Cerebellar cortex (tissue), 1 donor: ENCODE measurements at places on chromosomes 13 and 19.

DNA sequence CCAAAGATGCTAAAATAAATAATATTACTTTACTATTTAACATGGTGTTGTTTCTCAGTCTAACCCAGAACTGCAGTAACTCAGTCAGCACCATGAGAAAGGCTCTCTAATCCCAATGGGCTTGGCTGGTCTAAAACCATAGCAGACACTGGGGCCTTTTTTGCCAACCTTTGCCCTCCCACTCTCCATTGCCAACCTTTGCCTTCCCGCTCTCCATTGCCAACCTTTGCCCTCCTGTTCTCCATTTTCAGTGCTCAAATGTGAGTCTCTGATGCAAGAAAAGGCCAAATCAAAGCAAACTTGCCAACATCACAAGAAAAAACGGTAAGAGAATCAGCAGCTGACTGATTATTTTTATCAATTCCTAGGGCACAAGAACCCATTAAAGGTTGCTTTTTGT lies 1681.2 kb downstream of the SLITRK5 start:
- no peak for DNase-seq

DNA sequence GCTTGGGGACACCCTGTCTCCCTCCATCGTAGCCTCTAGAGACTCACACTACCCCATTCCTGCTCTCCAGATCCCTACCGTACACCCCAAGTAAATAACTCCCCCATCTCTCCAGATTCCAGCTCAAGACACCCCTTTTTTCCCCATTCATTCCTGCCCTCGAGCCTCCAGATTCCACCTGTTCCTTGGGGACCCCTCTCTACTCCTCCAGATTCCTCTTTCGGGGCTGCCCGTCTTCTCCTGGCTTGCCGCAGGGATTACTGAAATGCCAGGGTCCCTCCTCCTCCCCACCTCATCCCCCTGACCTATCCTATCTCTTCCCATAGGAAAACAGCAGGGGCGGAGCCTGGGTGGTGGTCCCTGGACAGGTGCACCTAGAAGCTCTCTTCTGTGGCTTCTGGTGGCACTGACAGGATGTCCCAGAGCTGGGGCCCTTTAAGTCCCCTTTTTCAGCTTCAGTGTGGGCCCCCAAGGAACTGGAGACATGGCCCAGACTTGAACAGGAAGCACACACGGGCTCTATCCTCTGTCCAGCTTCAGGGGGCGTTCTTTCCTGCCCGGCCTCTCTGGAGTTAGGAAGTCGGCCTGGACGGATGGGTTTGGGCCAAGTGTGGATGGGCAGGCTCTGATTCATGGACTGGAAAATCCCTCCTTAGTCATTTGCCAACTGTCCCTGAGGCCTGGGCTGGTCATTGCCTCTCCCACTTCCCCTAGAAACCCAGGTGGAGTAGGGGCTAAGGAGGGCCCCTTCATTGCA lies 1.2 kb downstream of the ZSWIM4 start:
- peak; percentile 27 for DNase-seq

GRCh38 chr13:40781717-40782116 lies 7.7 kb upstream of the SLC25A15 start:
- DNase-seq: no peak

DNA sequence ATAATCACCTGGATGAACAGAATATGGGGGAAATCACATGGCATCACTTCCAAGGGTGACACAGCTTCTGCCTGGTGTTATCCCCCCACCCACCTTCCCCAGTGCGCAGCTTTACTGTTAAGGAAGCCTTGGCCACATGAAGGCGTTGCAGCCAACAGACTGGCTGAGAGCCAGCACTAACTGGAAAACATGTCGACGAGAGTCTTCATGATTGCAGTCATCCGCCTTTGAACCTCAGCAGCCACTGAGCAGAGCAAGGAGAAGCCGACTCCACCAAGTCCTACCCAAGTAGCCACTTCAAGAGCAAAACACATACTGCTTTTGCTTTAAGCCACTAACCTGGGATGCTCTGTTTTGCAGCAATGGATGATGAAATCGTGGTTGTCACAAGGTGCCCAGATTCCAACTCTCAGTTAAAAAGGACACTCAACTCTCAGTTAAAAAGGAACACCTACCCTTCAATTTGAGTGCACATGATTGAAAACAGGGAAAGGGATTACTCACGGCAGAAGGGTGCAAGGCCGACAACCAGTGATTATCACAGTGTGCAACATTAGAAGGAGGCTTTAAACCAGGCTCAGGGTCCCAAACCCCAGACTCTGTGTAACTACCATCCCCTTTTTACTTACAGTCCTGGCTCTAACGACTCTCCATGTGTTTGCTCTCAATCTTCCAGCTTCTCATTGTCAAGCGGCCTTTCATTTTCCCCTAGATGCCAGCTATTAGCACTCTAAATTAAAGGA lies 149.1 kb downstream of the KLF12 start:
- no peak for DNase-seq

DNA sequence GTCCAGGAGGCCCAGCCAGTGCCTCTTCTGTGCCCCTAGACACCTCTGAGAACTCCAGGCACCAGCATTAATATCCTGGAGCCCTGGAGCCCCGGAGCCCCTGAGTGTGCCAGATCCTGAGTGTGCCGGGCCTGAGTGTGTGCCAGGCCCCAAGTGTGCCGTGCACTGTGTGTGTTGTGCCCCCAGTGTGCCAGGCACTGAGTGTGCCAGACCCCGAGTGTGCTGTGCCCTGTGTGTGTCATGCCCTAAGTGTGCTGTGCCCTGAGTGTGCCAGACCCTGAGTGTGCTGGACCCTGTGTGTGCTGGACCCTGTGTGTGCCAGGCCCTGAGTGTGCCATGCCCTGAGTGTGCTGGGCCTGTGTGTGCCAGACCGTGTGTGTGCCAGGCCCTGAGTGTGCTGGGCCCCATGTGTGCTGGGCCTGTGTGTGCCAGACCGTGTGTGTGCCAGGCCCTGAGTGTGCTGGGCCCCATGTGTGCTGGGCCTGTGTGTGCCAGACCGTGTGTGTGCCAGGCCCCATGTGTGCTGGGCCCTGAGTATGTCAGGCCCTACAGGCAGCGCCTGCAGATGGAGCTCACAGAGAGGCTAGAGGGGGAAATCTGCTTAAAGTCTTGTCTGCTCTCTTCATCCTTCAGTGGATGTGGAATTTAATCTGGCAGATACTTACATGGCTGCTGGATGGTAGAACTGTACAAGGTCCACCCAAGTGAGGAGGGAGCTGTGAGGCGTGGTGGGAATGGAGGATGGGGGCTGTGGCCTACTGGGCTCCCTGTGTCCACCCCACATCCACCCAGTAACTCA lies 53.9 kb downstream of the C13orf46 start:
- no peak for DNase-seq

DNA sequence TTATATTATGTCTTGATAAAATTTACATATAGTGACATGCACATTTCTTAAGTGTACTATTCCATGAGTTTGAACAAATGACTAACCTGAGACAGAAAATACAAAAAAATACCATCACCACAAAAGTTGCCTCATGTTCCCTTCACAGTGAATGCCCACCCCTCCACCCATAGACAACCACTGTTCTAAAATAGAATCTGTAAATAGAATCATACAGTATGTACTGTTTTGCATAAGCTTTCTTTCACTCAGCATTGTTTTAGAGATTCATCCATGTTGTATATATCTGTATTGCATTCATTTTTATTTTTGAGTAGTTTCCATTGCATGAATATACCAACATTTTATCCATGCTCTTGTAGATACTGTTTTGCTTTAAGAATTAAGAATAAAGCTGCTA lies 23.3 kb upstream of the RBM26 start:
- no peak for DNase-seq

- no peak for DNase-seq
These were observed 11.1 kb upstream of the SLC39A3 start for GRCh38 chr19:2750808-2751437.

DNA sequence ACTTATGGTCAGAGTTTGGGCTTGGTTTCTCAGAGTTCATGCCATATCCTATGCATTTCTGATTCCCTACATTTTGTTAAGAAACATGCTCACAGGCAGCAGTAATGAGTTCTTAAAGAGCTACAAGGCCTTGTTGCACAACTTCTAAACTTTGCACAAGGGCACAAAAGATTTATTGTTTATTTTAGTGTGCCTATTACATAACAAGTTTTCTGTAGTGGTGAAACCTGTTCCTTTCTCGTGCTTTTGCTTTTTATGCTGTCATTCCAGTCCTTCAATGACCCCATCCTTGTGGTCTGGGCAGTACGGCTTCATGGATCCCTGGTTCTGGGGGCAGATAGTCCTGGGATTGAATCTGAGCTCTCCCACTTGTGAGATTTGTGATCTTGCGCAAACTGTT lies 17.8 kb downstream of the ZNF507 start:
- DNase-seq: no peak

DNA sequence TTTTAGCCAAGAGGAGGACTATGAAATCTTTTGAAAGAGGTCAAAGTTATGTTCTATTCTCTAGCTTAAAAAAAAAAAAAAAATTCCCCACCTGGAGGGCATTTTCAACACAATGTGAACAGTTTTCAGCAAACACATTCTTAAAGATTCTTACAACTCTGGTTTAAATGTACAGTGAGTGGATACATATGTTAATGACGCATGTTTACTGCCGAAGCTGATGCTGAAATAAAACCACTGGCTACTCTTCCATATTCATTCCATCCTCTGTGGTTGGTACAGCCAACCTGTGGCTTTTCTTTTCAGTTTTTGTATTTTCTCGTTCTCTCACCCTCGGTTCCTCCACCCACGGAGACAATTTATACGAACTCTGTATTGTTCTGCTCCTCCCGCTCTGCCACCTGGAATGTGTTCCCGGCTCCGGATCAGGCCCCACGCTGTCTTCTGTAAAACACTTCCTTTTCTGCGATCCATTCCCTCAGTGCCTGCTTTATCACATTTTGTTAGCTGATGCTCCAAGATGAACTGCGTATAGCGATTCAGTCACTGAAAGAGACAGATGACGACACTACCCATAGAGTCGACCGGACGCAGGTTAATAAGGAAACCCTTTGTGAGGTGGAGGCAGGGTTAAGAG lies 466.4 kb upstream of the ARGLU1 start:
- no peak for DNase-seq

DNA sequence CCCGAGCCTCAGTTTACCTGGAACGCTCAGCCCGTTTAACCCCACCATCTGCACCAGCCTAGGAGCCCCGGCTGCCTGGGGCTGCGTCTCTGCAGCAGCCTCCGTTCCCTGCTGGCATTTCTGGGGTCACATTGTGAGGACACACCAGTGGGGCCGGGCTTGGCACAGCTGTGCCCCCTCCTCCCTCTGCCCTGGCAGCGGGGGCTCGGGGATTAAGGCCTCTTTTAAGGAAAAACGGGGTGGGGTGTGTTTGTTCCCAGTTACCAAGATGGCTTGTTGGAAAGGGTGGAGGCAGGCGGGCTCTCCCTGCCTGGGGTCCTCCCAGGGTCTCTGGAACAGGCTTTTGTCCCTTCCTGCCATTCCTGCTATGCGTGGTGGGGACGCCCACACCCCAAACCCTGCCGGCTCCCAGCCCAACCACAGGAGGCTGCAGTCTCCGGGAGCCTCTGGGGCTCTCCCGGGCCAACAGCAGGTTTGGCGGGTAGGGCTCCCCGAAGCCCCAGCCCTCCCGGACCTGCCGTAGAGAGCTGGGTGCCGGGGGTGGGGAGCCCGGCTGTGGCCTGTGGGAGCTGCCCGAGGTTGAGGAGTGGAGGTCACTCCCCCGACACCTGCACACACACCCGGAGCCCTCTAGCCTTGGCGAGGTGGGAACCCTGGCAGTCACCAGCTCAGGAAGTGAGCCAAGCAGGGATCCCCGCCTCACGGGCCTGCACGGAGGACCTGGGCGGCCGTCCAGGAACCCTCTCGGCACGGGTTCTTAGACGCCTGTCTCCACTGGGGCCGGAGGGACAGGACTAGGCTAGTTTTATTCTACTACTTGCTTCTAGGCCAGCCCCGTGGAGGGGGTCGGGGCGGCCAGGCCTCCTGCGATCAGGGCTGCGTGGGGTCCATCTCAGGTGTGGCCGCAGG lies 36.9 kb downstream of the GADD45B start:
- no peak for DNase-seq

DNA sequence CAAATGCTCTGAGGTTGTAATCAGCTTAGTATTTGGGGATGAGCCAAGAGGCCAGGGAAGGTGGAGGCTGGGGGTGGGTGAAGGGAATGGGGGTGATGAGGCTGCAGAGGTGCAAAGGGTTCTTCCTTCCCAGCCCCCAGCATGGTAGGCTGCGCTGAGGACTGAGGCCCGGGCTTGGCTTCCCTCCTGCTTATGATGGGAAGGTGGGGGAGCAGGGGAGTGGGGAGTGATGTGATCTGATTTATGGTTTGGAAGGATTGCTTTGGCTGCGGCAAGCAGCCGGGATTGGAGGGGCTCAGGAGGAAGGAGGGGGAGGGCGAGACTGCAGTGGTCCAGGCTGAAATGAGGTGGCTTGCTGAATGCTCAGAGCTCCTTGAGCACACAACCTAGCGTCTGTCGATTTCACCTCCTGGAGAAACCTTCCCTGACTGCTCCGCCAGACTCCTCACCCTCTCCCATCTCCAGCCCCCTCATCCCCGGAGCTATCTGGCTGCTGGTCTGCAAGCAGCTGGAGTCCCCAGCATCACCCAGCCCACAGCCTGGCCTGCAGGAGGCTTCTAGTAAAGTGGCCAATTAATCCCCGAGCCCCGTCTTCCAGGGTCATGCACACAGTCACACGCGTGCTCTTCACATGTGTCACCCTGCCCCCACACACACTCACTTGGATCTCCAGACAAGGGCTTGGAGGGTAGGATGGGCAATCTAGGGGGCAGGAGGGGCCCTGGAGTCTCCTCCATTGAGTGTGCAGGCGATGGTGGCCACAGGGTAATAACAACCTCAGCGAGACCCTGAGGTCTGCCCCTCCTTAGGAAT lies 757 bp upstream of the CLEC11A start:
- DNase-seq: peak; percentile 46

DNA sequence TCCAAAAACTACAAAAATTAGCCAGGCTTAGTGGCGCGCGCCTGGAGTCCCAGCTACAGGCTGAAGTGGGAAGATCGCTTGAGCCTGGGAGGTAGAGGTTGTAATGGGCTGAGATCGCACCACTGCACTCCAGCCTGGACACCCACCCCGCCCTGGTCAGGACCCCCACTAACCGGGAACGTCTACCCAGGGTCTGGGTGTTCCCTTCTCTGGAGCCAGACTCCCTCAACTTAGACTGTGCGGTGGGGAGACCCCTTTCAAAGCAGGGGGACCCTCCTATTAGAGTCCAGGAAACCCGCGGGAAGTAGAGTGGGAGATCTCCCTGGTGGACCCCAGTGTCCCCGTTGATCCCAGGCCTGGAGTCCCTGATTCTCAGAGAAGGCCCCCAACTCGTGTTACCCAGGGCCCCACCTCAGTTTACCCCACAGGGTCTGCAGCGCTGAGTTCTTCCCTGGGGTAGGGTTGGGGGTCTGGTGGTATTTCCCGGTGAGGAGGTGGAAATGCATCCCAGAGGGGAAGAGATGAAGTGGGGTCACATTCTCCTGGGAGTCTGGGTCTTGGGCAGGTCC lies 6.1 kb upstream of the ARRDC2 start:
- DNase-seq: peak; percentile 50

DNA sequence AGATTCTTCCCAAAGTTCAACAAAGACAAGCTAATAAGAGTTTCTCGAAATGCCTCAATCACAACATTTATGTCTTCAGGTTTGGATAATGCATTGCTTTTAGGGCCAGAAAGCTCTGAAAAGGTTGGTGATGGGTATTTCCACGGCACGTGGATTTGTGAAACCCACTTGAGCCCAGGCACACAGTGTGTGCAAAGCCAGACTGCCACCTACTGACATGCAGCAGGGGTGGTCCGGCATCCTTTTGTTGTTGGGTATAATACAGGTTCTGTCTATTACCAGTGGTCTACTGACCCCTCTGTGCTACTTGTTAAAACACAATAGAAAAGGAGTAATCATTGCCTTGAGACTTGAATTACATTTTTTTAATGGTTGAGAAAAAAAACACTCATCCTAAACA lies 225.6 kb downstream of the RAP2A start:
- DNase-seq: no peak

GRCh38 chr13:49410477-49410876 lies 33.4 kb downstream of the CAB39L start:
- DNase-seq: no peak
